ENCODE measurements at places on chromosomes 5 and 9. TPM values are rescaled to one million over a fixed set of nuclear protein-coding genes. Genes with fewer than 3 reads are reported as not detected.

Gene SNAPC4
- 9.6 TPM for total RNA-seq

Gene IFNE
- not detected for total RNA-seq

Gene BTNL9
- total RNA-seq = not detected

Gene ITGA2
- total RNA-seq = 2.3 TPM

DNA sequence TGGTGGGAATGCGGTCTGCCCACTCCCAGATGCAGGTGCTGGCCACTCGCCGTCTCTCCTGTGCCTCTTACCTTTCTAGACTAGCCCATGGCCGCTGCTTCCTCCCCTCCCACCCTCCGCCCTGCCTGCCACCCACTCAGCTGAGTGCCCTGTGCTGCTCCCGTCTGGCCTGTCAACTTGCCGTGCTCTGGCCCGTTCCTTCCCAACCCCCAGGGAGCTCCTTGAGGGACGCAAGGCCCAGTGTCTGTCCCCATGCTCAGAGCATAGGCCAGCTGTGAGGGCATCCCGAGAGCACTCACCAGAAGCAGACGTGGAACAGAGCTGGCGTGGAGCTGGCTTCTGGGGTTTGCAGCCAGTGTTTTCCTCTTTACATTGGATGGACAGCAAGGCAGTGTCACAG lies 20.2 kb downstream of the HNRNPH1 start:
- H3K36me3 ChIP-seq = peaks cover 27% of the 10 kb centered on the region
- no peak for DNase-seq
- H3K27ac ChIP-seq = no peak overlapping the region
- H3K27me3 ChIP-seq = no peaks in the 10 kb centered on the region
- H3K4me3 ChIP-seq = no peak overlapping the region

- no peak overlapping the region for H3K4me3 ChIP-seq
- H3K36me3 ChIP-seq = no peaks in the 10 kb centered on the region
- no peaks in the 10 kb centered on the region for H3K27me3 ChIP-seq
- H3K4me1 ChIP-seq = no peaks in the 10 kb centered on the region
- no peak for DNase-seq
These were observed 62.9 kb downstream of the PDE4D start for GRCh38 chr5:59830536-59831200.

- no peak overlapping the region for H3K4me3 ChIP-seq
- H3K27ac ChIP-seq = peak overlapping the region; percentile 20
- DNase-seq = peak; percentile 68
- no peaks in the 10 kb centered on the region for H3K27me3 ChIP-seq
These were observed 1.3 kb upstream of the SLC44A1 start for GRCh38 chr9:105243015-105243686.

- no peaks in the 10 kb centered on the region for H3K27me3 ChIP-seq
- DNase-seq = no peak
- no peak overlapping the region for H3K4me3 ChIP-seq
- no peaks in the 10 kb centered on the region for H3K4me1 ChIP-seq
- no peak overlapping the region for H3K27ac ChIP-seq
- no peaks in the 10 kb centered on the region for H3K36me3 ChIP-seq
These were observed 223.5 kb upstream of the DAB2 start for GRCh38 chr5:39648085-39648847.

- H3K27ac ChIP-seq = no peak overlapping the region
- H3K36me3 ChIP-seq = no peaks in the 10 kb centered on the region
- no peak for DNase-seq
- no peaks in the 10 kb centered on the region for H3K27me3 ChIP-seq
- no peak overlapping the region for H3K4me3 ChIP-seq
These were observed 46.0 kb downstream of the ACTBL2 start for GRCh38 chr5:57436586-57436985.

- no peak overlapping the region for H3K27ac ChIP-seq
- H3K36me3 ChIP-seq = no peaks in the 10 kb centered on the region
- DNase-seq = no peak
- no peak overlapping the region for H3K4me3 ChIP-seq
- H3K4me1 ChIP-seq = no peaks in the 10 kb centered on the region
- H3K27me3 ChIP-seq = no peaks in the 10 kb centered on the region
These were observed 97.1 kb downstream of the NRG2 start for GRCh38 chr5:139946006-139946405.

- DNase-seq = peak; percentile 37
- no peak overlapping the region for H3K27ac ChIP-seq
- no peaks in the 10 kb centered on the region for H3K4me1 ChIP-seq
These were observed 6.5 kb upstream of the TBC1D9B start for GRCh38 chr5:179914032-179914755.

- H3K4me1 ChIP-seq = peaks cover 5% of the 10 kb centered on the region
- no peaks in the 10 kb centered on the region for H3K36me3 ChIP-seq
- H3K27me3 ChIP-seq = no peaks in the 10 kb centered on the region
These were observed 51.9 kb upstream of the ANKRD33B start for GRCh38 chr5:10511741-10512640.

GRCh38 chr5:115962565-115963402 lies 509 bp downstream of the LVRN start:
- H3K27ac ChIP-seq = no peak overlapping the region
- H3K36me3 ChIP-seq = no peaks in the 10 kb centered on the region
- H3K27me3 ChIP-seq = peaks cover 98% of the 10 kb centered on the region
- H3K4me1 ChIP-seq = no peaks in the 10 kb centered on the region

DNA sequence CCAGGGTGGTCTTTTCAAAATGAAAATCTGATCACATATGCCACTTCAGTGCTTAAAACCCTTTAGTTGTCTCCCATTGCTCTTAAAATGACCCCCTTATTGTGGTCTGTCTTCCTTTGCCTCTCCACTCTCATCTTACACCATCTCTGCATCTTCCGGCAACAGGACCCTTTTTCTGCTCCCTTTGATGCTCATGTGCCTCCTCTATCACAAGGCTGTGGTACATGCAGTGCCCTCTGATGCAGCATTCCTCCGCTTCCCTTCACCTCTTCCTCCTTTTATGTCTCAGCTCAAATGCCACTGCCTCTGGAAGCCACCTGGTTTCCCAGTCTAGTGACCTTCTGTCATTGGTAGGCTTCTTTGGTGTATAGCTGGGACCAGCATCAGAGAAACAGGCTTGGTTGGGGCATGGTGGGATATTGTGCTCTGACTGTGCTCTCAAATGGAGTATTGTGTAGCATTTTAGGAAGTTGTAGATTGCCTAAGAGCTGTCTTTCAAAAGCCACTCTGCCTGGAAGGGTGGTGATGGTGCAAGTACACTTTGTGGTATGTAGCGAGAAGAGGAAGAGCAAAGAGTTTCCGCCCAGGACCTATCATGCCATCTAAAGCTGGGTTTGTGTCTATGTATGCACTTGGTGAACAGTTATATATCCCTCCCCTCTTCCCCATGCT lies 28.1 kb downstream of the ARHGAP26 start:
- DNase-seq = no peak
- H3K4me3 ChIP-seq = no peak overlapping the region
- no peaks in the 10 kb centered on the region for H3K27me3 ChIP-seq
- H3K4me1 ChIP-seq = peaks cover 13% of the 10 kb centered on the region
